ENCODE measurements at places on chromosomes 6 and 20.

DNA sequence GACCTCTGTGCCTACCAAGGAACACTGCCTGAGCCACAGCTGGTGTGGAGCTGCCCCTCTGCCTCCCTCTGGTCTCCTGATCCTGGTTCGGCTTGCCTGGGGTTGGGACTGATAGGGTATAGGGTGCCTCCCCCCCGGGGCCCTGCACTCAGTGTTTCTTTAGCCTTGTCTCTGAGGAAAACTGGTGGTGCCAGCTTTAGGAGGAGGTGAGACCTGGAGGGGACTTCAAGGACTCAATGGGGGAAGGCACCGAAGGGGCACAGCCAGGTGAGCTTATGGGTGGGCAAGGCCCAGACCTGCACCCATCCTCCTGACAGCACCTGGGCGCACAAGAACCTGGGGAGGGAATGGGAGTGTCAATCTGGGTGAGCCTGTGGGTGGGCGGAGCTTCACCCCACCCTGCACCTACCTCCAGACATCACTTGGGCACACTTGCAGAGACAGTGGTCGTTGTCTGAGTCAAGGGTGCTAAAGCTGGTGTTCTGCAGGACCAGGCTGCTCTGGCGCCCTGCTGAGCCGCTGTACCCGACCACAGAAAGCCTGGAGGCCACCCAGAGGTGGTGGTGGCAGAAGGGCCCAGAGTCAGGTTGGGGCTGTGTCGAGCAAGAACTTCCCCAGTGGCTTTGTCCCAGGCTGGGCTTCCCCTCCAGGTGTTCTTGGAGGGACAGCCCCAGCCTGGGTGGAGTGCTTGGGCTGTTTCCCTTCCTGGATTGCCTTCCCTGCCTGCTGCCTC, 40.5 kb downstream of the FAM110A start:
- no peak for DNase-seq

GRCh38 chr6:5813625-5814027, 193.1 kb downstream of the NRN1 start:
- no peak for DNase-seq

DNA sequence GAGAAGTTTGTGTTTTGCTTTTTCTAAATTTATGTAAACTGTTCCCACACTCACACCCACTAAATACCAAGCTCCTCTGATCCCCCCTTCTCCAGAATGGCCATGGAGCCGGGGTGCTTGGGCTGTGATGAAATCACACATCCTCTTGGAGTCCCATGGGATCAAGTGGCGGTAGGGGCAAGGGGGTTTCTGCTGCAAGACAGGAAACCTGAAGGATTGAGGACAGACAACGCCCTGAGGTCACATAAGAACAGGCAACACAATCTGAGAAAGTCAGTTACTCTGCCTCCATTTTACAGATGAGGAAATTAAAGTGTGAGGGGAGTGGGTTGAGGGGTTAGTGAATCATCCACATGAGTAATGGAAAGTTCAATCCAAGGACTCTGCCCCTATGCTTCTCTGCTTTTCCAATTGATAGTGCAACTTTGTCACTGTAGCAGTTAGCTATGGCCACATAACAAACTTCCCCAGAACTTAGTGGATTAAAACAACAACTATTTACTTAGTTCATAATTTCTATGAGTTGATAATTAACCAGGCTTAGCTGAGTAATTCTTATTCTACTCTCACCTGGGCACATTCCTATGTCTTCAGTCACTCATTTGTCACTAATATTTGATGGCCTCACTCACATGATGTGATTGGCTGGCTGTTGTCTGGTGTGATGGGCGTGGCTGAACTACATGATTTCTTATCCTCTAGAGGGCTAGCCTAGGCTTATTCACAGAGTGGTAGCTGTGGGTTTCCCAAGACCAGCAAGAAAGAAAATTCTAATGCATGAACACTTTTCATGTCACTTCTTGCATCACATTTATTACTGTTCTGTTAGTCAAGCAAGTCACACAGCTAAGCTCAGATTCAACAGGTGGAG, 311.1 kb upstream of the RNF24 start:
- no peak for DNase-seq

GRCh38 chr6:1705183-1705582, 95.5 kb downstream of the FOXC1 start:
- DNase-seq, result no peak

GRCh38 chr20:3235666-3236324, 3.2 kb downstream of the SLC4A11 start:
- no peak for DNase-seq

- DNase-seq, result no peak
Observed at GRCh38 chr6:149335924-149336608, 18.6 kb downstream of the TAB2 start.

DNA sequence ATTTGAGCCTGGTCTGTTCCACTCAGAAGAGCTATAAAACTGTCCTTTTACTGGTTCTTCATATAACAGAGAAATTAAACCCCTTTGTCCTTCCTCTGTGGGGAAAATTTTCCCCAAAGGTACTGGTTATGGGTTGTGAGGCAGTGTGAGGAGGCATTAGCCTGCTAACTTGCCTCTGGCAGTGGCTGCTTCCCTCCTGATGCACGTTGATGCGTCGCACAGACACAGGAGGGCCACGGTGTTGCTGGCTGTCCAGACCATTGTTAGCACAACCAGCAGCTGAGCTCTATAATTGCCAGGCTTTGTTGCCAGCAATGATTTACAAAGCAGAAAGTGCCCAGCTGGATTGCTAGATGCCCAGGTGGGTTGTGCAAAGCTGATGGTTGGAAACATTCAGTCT, 10.1 kb downstream of the AAR2 start:
- no peak for DNase-seq

GRCh38 chr20:37343212-37343993, 2.5 kb upstream of the SRC start:
- no peak for DNase-seq

DNA sequence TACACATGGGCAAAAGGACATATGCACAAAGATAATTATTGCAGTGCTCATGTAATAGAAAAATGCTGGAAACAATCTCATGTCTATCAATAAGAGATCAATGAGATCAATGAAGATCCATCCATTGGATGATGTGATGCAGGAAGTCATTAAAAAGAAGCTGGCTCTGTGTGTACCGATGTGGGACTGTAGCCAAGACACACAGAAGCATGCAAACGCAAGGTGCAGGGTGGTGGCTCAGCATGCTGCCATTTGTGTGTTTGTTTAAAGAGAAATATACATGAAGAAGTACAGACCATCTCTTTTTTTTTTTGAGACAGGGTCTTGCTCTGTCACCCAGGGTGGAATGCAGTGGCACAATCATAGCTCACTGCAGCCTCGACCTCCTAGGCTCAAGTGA, 33.1 kb upstream of the KCNB1 start:
- no peak for DNase-seq

DNA sequence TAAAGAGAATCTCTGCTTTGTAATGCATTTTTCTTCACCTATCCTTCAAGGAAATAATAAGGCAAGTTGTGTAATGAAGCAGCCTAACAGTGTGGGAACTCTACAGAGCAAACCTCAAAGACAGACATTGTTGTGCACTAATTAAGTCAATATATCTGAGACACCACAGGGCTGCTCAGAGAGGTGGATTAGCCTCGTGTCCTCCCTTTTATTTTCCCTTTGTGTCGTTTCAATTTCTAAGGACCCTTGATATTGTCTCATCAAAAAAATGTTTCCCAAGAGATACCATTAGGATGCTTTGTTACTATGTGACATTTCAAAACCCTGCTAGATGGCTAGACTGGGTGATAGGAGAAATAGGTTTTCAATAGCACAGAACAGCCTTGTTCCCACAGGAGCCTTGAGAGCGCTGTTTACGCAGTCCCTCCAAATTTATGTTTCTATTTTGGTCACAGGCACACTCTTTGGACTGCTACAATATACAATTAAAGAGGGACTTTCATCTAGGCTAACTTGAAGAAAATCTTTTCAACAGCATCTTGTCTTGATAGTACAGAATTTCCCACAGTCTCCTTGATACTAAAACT, 23.1 kb downstream of the UBE3D start:
- DNase-seq, result no peak

DNA sequence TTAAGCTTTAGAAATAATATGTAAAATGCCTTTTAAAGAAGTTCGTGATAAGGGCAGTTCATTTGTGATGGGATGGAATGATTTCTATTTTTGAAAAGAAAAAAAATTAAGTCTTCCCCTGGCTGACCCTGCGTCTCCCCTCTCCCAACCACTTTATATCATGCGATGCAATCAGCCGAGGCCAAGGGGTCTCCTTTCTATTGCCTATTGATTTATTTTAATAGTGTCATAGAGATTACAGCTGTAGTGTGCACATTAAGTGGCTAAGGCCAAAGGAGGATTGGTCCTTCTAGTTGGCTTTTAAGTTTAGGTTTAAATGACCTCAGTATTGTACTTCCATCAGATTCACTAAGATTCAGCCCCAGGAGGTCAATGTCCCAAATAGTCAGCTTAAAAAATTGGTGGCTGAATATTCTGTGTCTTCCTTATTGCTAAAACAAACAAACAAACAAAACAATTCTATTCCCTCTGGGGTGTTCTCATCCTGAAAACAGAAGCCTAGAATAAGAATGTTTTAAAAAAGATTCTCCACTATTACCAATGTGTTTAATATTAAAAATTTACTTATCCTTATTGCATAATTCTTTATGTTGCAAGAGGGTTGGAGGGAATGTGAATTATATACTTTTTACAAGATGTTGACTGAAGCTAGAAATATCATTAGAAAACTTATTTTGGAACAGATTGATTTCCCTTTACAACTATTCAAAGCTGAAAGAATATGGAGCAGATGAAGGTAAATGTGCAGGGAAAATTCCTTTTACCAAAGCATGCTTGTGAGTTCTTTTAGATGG, 359.1 kb downstream of the SAMD5 start:
- no peak for DNase-seq

DNA sequence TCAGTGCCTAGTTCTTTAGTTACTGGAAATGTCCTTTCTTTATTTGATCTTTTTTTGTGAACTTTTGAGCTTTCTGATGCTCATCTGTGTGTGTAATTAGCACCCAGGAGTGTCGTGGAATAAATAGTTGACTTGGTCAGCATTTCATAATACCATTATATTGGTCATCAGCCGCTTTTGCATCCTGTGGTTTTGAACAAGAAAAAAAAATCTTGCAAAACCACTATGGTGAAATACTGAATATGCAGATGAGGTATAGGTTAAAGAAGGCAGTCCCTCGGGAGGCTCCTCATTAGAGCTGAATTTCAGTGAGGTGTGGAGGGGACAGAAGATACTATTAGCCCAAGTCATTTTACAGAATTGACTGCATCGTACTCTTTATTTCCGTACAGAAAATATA, 90.1 kb downstream of the FOXO3 start:
- DNase-seq, result no peak

GRCh38 chr20:41366546-41367392, at the start of gene EMILIN3:
Gene EMILIN3, minus strand, starts transcription at chr20:41366818. Its CDS starts 184 bp downstream, at chr20:41366634.
- DNase-seq, result no peak

DNA sequence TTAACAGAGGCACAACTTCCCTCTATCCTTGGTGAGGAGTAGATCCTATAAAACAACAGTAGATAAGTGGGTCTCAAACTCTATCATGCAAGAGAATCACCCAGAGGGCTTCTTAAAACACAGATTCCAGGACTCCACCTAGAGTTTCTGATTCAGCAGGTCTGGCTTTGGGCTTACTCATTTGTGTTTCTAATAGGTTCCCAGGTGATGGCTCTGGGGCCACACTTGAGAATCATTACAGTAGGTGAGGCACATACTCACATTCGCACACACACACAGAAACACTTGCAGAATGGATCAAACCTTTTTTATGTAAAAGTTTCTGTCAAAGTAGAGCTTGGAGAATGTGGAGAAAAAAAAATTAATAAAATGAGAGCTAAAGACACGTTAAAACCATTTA, 52.4 kb downstream of the TMEM242 start:
- no peak for DNase-seq

DNA sequence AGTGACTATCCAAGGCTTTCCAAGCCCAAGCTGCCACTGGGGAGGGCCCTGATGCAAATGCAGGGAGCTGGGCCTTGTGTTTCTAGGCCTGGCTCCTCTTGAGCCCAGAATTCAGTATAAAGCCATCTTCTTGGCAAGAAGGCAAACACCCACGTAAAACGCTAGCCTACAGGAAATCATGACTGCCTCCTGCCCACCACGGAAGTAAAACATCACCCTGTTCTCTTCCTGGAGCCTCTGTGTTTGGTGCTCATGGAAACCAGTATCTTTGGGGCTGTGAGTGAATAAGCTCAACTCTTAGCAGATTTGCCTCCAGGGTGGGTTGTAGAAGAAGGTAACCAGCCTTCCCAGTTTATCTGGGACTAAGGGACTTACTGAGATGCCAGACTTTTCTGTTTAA, 271.0 kb downstream of the ZNF217 start:
- DNase-seq, result no peak

DNA sequence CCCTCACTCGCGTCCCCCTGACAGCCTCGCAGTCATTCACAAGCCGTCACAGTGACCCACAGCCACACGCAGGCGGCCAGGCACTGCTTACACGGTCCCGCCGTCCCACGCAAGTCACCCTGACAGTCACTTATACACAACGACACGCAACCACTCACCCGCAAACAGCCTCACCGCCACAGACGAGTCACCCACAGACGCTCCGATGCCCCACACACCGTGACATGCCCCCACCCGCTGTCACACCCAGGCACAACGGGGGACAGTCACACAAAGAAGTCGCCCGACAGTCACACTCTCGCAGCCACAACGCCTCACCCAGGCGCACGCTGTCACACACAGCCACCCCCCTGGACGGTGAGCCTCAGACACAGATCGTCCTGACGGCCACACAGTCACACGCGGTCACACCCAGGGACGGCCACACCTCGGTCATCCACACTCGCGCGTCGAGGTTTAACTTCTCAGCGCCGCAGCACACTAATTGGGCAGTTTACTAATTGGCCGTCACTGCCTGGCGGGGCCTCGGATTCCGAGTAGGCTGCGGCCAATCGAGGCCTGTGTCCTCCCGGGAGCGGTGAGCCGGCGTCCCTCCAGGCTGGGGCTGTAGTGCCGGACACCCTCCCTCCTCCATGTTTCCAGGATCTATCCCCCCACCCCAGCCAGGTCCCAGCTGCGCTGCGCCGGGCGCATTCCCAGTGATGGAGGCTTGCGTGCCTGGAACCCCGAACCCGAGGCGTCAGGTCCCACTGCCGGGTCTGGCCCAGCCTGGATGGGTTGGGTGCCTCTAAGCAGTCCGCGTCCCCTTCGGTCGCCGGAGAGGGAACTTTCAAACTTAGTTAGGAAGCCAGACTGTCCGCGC, 790 bp downstream of the TOX2 start:
- no peak for DNase-seq

DNA sequence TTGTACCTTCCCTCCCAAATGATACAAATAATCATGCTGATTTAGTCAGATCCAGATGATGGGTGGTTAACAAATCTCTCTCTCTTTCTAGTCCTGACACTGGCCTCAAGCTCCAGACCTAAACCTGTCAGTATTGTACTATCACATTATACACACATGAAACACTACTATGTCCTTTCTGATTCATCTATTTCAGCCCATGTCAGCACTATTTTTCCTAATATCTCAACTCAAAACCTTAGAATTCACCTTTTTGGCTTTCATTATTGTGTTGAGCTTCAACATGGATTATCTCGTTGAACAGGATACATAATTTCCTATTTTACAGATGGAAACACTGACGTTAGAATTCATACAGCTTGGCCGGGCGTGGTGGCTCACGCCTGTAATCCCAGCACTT, 3.5 kb downstream of the PIGU start:
- no peak for DNase-seq
